ENCODE measurements at places on chromosomes 12 and 14.

- no peak for DNase-seq
These were observed 19.8 kb downstream of the HVCN1 start for GRCh38 chr12:110669193-110669502.

GRCh38 chr12:132606927-132607326 lies 3.5 kb downstream of the LRCOL1 start:
- no peak for DNase-seq

DNA sequence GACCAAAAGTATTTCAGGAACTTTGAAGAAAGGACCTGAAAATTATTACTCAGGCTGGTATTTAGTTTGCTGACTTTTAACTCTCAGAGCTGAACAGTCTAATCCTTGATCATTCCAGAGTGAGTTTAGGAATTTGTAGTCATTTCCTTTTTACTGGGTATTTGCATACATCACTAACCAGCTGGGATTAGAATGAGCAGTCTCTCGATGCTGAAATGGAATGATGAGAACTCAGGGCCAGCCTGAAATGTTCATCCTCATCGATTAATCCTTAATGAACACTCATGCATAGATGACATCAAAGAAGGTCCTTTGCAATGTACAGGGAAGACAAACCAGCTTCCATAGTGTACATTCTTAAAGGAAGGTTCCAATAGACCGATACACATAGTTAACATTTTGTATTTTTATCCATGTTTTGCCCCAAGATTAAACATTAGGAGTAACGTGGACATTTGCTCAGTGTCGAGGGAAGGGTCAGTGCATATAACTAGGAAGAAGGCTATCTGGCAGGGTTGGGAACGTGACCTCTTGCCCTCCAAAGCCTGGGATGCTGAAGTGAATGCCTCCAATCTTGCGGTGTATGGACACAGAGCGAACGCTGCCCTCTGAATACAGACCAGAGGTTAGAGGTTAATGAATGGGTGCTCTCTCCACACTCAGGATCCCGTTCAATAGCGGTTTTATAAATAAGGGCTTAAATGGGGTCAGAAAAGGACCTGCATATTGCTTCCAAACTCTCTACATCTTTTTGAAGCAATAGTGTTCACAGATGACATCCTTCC lies 14.5 kb downstream of the FBXL14 start:
- DNase-seq: no peak

DNA sequence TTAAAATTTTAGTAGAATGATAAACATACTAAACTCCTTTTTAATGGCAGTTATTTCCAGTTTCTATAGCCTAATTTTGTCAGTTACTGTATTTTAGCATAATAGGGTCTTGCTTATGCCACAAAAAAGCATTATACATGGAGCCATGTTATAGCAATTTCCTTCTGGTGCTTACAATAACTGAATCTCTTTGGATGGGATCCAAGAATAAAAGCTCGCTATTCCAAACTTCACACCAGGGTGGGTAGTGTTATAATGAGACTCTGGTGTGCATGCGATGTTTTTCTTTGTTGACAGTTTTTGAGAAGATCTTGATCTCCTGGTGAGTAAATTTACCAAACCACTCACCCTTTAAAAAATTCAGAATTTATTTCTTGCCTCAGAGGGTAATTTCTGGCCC lies 90.4 kb upstream of the CCDC91 start:
- no peak for DNase-seq

- peak; percentile 51 for DNase-seq
These were observed 11.7 kb upstream of the FBXL14 start for GRCh38 chr12:1606021-1606622.

- DNase-seq: no peak
These were observed 4.7 kb upstream of the RHOF start for GRCh38 chr12:121797937-121798786.

DNA sequence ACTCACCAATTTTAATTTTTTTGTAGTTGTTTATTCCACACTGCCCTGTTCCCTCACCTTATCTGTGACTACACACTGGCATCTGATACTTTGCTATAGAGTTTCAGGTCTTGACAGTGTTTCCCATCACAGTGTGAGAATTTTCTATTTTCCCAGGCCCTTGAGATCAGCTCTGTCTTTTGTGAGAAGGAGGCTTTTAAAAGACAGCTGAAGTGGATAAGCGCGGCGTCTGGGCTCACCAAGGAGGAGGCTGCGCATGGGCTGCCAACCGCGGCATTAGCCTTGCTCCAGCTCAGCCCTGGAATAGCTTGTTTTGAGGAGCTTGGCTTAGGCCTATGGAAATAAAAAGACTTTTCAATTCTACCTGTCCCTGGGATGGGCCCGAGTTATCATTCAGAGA lies 181.3 kb downstream of the RMST start:
- no peak for DNase-seq

DNA sequence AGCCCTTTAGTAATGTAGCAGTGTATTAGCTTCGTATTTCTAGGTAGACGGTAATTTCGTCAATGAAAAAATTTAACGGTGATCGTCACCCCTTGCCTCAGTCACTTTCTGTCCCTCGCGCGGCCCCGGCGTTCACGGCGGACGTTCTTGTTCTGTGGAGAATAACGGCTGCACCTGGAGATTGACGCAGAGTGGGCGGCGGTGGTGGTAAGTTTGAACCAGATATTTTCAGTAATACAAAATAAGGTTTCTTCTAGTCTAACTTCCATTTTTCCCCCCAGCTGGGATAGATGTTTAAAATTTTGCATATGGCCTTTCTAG lies 341 bp downstream of the ZNF10 start:
- DNase-seq: no peak

GRCh38 chr12:64840949-64841717 lies 16.7 kb downstream of the TBC1D30 start:
- no peak for DNase-seq

- DNase-seq: no peak
These were observed 334.5 kb downstream of the CACNA1C start for GRCh38 chr12:2387103-2387834.

GRCh38 chr12:101582937-101583336 lies 11.8 kb upstream of the MYBPC1 start:
- DNase-seq: no peak

- DNase-seq: no peak
These were observed 561.2 kb upstream of the SEL1L start for GRCh38 chr14:82094829-82095345.

- no peak for DNase-seq
These were observed 68.8 kb upstream of the MDGA2 start for GRCh38 chr14:47744155-47744554.

GRCh38 chr12:6372403-6373003 lies 2.9 kb downstream of the SCNN1A start:
- DNase-seq: no peak

DNA sequence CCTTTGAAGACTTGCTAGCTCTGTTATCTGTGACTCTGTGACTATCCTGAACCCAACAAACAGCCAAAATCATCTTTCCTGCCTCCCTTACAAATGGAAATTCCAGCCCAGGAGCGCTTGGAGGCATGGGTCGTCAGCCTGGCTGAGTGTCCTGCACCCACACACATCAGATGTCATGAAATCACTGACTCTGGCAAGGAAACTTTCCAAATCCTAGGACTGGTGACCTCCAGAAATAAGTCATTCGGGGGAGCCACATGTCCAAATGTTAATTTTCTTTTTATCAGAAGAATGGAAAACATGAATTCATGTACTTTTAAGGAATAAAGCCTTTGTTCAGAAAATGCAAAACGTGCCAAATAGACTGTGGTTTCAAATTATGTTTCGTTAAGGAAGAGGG lies 96.3 kb upstream of the EVL start:
- DNase-seq: no peak

DNA sequence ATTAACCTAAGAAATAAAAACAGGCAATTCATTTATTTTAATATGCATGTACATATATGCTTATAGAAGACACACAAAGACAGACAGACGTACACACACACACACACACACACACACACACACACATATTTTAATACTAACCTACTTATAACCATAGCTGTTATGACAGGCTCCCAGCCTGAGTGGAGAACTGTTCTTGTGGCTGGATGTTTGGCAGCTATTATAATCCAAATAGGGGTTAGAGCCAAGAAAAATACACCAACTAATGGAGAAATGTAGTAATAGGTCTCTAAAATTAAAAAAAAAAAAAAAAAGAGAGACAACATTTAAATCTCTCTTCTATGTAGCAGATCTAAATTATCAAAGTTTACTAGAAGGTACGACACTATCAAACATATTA lies 91.8 kb downstream of the SLC41A2 start:
- DNase-seq: no peak

GRCh38 chr14:54498095-54498531 lies 9.3 kb upstream of the GMFB start:
- no peak for DNase-seq

GRCh38 chr14:72665259-72665658 lies 228.6 kb downstream of the DPF3 start:
- no peak for DNase-seq

- no peak for DNase-seq
These were observed 27.5 kb downstream of the UNC79 start for GRCh38 chr14:93458234-93458633.

DNA sequence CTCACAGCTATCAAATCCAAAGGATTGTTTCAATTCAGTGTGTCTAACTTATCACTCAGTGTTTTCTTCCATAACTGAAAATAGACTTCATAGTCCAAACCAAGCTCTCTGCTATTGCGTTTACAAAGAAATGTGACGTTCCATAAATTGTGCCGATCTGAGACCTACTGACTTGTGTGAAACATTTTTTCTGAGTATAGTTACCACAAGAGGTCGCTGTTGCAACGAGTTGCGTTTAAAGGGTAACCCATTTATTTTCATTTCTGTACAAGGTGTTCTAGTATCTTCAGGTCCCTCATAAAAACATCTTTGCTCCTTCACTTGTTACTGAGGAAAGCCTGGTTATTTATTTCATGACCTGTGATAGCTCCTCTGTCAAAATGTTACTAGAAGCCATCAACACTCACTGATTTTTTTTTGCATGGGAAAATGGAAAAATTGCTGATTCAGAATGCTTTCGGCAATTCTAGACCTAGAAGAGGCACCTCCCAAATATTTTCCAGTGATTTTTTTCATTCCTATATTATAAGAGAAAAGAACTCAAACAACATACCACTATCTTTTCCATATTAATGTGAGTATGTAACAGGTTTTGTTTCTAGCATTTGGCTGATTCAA lies 60.9 kb upstream of the OR4E1 start:
- no peak for DNase-seq

- no peak for DNase-seq
These were observed 69.4 kb upstream of the ACTN1 start for GRCh38 chr14:69048456-69048855.

GRCh38 chr12:53505555-53506449 lies 1.5 kb downstream of the NPFF start:
- no peak for DNase-seq

DNA sequence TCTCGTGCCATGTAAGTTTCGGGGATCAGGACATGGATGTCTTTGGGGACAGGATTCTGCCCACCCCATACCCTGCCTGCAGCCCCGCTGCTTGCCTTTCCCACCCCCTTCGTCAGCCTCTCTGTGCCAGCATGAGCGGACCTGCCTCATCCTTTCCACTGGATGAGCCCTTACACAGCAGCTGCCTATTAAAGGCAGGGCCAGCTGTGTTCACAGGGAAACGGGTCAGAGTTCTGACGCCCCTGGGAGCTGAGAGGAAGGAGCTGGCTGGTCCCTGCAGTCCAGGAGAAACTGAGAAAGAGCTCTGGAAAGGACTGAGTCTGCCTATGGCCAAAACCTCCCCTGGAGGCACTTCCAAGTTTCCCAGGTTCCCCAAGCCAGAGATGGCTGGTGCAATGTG lies 83.5 kb upstream of the NCOR2 start:
- DNase-seq: no peak

DNA sequence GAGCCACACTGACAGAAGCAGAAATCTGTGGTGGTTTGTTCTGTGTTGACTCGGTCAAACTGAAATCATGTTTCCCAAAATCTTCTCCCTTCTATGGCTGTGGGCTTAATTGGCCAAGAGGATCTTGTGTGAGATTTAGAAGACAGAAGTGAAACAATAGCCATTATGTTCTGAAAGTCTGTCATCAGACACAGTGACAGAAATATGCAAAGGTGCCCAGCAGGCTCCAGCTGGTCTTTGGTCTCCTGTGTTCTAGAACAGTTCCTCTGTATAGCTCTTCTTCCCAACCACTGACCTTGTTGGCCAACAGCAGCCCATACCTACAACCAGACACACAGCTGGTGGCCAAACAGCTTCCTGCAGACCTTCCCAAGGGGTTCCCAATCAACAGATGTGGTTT lies 25.0 kb upstream of the COCH start:
- no peak for DNase-seq

DNA sequence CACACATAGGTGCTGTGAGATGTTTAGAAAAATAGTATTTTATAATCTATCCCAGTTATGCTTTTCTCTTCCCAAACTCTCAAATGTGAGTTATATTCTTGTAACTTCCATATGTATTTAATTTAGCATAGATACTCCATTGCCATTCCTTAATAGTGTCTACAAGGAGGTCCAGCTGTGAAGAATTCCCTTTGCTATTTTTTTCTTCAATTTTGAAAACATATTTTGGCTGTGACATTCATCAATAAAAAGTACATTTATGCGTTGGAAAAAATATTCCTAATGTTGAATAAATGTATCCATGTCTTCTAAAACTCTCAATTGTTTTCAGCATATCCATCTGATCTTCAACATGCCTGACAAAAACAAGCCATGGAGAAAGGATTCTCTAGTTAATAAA lies 1402.0 kb upstream of the SEL1L start:
- no peak for DNase-seq

DNA sequence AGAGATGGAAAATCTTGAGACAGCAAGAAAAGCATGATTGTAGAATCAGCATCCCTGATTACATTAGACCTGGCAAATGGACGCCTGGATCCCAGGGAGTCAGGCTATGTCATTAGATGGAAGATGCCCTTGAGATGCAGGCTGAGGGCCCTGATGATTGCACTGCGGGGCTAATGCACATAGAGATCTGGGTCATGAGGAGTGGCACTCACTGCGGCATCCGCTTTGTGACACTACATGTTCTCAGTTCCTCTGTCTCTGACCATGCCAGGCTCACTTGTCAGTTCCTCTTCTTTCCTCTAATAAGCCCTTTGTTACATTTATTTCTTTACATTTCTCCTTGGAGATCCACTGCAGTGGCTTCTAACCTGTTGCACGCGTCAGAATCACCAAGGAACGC lies 70.1 kb upstream of the GPATCH2L start:
- DNase-seq: no peak

DNA sequence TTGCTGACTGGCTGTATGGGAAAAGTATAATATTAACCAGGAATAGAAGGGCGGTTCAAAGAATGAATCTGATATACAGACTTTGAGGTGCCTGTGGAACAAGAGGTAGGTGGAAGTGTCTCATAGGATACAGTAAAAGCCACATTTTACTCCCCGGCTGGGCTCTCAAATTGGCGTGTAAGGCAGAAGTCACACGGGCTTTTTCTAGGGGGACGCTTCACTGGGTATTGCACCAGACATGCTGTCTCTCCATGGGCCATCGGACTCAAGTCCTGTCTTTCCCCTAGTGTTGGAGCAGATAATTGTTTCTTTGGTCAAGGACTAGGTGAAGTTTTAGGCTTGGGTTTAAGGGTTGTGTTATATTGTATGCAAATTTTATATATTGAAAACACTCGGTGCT lies 9.1 kb downstream of the TMCC3 start:
- DNase-seq: no peak

Measured in activated naive CD8-positive, alpha-beta T cell treated with anti-CD3 and anti-CD28 coated beads, Interleukin-2, amount 50 U/mL, for 16 hours (primary cell).